ENCODE measurements at places on chromosomes 3 and 15.

- DNase-seq = no peak
Measured at GRCh38 chr3:145282505-145282904, 878.5 kb downstream of the PLOD2 start.

DNA sequence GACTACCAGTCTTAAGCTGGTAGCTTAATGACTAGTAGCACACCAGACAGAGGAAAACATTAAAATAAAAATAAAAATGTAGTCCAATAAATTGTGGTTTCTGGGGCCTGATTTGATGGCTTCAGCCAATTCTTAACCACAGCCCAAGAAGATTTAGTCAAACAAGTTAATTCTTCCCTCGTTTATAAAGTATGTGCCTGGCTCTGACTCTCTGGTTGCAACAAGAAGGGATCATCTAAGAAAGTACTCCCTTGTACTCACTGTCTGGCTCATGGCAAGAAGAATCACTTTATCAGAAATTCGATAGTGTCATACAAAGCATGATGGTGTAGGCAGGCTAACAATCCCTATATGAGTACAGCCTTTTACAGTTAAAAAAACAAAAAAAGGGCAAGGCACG lies 141.9 kb downstream of the P3H2 start:
- DNase-seq = no peak

DNA sequence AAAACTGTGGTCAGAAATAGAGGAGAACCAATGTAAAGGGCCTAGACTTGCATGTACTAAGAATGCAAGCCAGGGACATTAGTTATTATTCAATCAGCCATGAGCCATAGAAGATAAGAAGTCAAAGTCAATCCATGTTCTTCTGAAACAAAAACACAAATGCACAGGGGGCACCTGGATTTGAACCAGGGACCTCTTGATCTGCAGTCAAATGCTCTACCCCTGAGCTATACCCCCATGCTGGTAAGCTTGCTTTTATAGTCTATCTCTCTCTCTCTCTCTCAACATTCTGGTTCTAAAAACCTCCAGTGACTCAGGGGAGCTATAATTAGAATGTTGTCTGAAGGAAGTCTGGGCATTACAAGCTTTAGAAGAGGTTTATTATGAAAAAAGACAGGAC lies 85.6 kb upstream of the ACP3 start:
- DNase-seq = peak; percentile 42

GRCh38 chr15:39095218-39095879 lies 485.5 kb upstream of the THBS1 start:
- DNase-seq = no peak

DNA sequence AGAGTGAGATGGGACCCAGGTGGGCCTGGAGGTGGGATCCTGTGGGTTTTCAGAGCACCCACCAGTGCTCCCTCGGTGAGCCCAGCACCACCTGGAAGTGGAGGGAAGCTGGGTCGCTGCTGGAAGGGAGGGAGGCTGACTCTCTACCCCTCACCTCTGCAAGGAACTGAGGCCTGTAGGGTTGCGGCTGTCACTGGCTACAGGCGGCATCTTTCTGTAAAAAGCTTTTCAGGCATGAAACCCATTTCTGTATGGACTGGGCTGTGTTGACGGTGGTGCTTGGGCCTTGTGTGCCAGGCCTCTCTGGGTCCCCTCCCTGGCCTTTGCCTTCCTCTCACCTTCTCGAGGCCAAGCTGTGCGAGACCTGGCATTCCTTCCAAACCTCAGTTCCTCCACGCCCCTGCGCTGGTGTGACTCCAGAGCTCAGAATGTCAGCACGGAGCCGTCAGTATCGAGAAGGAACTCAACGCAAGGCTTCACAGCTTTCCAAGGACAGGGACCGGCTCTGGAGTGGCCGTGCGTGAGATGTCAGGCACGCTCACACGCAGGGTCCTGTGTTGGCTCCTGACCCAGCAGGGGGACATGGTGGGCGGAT lies 16.6 kb downstream of the ABTB1 start:
- DNase-seq = no peak

GRCh38 chr3:48588230-48588629 lies 6.9 kb downstream of the COL7A1 start:
- DNase-seq = no peak

DNA sequence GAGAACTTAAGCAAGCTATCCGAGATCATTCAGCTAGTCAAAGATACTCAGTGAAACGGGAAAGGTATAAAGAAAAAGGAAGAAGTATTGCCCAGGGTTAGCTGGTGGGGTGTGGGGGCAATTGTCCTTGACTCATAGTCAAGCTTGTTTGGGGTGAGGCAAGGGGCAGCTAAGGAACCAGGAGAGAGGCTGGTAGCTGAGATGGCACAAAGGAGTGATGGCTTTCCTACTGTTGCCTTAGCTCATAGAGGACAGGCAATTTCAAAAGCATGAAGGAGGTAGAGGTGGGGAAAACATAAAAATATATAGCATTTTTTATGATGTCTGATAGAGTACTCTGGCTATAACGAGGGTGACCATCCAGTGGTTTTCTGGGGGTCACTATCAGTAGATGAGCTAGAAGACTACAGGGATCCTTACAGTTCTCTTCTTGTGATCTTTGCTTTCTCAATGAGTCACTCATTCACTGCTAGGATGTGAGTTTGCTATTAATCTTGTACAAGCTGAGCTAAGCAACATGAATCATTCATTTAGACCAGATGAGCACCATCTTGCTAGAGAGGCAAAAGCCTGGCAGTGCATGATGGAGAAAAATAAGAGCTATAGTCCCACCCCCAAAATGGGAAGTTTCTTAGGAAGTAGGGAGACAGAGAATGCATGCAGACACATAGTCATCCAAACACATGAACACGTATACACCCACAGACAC lies 207.1 kb upstream of the PFN2 start:
- DNase-seq = no peak

- no peak for DNase-seq
Measured at GRCh38 chr3:111215481-111215880, 143.9 kb downstream of the NECTIN3 start.

DNA sequence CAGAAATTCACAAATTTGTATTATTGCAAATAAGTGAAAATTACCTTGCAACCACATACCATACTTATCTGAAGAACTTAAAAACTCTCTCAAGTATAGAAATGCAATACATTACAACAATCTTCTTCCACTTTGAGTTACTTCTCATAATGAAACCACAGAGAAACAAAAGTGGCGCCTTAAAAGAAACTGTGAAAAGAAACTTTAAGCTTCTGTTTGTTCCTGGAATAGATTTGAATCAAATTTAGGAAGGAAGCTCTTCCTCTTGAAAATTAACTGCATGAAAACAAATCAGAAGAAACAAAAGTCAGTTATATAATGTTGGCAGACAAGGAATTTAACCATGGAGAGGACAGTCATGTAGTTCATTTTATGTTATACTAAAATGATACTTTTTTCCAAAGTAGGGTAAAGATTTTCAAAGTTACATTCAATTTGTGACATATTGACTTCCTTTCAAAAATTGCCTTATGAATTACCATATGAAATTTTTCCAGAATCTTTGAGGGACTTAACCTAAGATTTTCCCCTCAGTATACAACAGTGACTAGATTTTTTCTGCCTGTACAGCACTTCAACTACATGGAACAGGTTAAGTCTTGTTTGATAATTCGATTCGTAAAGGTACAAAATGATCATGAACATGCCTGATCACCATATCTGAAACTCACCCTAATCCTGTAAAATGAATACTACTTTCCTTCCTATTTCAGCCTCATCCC lies 57.6 kb upstream of the TNFSF10 start:
- DNase-seq = no peak

DNA sequence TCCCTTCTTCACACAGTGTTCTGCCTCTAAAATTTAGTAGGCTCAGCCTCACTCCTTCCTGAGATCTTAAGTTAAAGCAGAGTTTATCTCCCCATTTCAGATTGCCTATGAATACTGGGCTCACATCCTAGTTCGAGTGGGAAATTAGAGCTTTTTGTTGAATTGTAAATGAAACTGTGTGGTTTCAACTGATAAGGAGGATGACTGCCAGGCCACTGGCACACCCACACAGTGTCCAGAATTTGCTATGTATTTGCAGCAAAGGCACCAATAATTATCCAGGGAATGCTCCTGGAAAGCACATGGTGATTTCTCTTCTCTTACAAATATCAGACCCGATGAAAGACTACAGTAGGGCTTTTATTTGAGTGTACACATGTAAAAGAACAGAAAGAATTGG lies 308.1 kb upstream of the COL8A1 start:
- no peak for DNase-seq

DNA sequence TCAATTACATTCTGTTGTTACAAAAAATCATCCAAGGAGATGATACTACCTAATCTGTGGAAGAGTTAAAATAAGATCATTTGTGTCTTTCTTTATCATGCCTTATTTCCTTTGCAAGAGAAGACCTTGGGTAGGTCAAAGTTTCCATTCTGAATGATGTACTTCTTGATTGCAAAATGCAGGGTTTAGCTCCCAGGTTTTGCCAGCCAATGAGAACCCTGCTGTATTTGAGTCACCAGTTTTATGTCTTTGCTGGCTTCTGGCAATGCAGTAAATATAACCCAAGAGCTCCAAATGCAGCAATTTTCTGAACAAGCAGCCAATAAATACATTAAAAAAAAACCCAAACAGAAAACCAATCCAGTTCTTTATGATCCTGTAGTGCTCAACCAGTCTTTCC lies 204.9 kb downstream of the CADPS start:
- no peak for DNase-seq

DNA sequence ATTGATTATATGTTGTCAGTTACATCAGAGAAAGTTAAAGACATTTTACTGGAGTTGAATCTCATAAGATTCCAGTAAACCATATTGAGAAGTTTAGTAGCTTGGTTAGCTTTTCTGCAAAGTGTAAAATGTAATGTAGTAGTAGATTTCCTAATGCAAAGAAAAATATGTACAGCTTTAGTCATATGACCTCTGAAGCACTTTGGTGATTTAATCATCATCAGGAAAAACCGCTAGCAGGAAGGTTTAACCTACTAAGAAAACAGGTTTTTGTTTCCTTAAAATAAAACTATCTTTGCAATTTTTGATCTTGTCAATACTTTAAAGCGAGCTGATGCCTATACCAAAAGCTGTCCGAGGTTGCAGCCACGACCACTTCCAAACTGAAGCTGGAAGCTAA lies 364.6 kb upstream of the ZNF385D start:
- no peak for DNase-seq

GRCh38 chr3:157232141-157232540 lies 72.2 kb upstream of the CCNL1 start:
- DNase-seq = no peak

DNA sequence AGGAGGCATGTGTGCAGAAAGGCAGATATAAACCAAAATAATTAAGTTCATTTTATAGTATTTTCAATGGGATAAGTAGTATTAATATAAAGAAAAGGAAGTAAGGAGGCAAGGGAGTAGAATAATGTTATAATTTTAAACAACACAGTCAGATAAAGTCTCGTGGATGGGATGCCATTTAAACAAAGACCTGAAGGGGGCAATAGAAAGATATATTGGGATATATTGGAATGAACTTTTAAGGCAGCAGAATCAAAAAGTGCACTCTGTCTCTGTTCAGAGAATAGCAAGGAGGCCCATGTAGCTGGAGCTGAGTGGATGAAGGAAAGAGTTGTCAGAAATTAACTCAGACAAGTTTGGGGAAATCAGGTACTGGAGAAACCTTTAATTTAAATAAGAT lies 158.7 kb downstream of the CGGBP1 start:
- no peak for DNase-seq

DNA sequence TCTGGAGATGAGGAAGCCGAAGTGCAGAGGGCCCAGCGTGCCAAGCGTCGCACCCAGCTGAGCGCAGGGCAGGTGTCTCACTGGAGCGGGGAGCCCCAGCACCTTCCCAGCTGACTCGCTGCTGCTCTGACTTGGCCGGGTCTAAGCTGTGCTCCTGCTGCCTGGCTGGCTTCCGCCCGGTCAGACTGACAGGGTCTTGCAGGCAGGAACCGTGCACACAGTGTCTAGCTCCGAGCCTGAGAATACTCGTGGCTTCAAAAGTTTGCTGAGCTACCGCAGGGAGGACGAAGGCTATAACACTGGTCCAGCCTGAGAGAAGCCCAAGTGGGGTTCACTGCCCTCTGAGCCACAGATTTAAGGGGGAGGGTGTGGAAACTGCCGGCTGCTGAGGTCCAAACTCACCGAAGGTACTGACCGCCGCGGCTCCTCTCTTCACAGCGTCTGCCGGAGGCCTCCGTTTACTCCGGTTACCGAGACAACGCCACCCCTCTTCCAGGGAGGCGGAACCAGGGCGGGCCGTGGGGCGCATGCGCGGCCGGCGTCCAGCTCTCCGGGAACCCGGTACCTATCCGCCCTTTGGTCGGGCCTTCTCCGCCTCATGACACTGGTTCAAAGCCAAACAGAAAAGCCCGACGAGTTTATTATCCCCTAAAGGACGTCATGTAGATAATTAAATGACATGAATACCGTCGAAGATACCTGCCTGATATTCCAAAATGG lies at the start of gene CFAP44:
CFAP44 (minus strand) TSS at position 443 of the 720 bp plus-strand sequence. CDS start 7,829 bp downstream, outside the sequence.
- DNase-seq = peak; percentile 13

Data from NCI-H510A treated with DMSO at 0.1 percent for 48 hours (cell line).